ACHN (cell line): ENCODE measurements at places on chromosomes 12 and 14.

DNA sequence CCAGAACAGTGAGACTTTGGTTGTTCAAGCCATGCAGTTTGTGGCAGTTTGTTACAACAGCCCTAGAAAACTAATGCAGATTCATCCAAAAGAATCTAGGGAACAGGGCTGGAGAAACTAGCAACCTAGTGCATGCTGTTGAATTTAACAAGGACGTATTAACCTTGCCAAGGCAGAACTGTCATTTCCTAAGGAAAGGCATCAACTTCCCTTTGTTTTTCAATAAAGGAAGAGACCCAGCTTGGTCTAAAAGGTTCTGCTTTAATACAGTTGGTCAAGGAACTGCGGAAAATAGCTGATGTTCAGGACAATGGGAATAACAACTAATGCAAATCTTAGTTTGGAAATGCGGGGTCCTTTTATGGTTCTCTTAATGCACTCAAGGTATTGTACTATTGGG is 11.5 kb downstream of the AK7 start:
- DNase-seq: no peak

- no peak for DNase-seq
These were observed 1.3 kb upstream of the DYNC1H1 start for GRCh38 chr14:101963052-101963451.

GRCh38 chr14:92978229-92979021 is 55.5 kb downstream of the CHGA start:
- no peak for DNase-seq

DNA sequence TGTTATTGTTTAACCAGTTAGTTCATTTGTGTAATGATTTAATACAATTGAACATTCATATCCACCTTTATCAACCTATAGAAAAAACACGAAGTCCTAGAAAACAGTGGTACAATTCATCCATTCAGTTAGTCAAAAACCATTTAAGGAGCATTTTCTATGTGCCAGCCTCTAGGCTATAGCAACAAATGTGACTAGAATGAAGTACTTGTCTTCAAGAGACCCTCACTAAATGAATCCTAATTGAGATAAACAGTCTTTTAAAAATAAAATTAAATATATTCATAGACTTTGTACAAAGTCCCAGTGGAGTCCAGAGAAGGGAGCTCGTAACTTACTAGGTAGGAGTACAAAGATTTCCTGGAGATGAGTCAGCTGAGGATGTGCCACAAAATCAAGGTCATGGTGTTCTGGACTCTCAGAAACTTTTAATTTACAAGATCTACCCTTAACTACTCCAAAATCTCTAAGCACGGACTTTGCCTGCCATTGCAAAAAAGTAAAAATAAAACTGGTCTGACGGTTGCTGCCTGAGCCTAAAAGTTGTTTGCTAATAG is 430.7 kb upstream of the DCN start:
- DNase-seq: no peak

GRCh38 chr14:105020815-105021655 is at the start of gene CDCA4:
Gene CDCA4, minus strand, starts transcription at chr14:105021083. Its CDS starts 9,154 bp downstream, at chr14:105011929.
- DNase-seq: peak; percentile 94

- DNase-seq: no peak
These were observed 445.7 kb downstream of the TMTC2 start for GRCh38 chr12:83132360-83132759.

DNA sequence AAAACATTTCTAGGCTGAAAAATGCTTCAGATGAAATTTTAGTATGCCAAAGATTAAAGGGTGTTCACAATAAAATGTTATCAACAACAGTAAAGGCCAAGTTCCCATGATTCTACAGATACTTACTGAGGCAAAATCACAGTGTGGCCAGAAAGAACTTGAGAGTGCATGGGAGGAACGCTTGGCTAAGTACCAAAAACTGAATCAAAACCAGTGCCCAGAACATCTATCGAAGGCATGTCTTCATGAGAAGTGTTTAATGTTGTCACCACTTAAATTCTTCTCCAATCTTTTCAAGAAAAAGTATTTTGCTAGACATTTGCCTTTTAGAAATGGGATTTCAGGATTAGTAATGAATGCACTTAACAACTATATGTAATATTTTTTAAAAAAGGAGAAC is 41.5 kb downstream of the KIF21A start:
- no peak for DNase-seq

DNA sequence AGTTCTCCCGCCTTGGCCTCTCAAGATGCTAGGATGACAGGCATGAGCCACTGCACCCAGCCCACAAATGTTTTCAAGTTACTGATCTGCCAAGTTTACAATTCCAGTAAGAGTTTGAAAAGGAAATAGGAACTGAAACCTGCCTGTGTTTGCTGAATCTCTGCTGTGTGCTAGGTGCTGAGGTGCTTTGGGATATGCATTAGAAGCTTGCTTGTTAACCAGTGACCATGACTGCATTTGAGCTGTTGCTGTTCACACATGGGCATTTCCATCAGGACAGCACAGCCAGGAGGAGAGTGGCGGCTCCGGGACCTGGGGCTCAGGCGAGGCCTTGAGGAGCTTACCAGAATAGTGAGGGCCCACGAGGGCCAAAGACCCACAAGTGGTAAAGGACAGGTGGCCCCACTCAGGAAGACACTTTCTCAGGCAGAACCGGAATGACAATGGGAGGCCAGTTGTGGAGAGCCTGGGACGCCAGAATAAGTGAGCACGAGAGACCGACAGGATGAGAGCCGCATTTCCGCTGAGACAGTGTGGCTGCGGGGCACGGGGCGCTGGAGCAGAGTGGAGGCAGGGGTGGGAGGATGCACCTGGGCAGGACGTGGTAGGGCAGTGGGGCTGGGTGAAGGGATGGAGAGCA is 54.5 kb upstream of the MMP17 start:
- DNase-seq: no peak

GRCh38 chr12:127214186-127214585 is 1052.8 kb upstream of the TMEM132C start:
- no peak for DNase-seq

- no peak for DNase-seq
These were observed 3.4 kb downstream of the ACVRL1 start for GRCh38 chr12:51910691-51911090.

DNA sequence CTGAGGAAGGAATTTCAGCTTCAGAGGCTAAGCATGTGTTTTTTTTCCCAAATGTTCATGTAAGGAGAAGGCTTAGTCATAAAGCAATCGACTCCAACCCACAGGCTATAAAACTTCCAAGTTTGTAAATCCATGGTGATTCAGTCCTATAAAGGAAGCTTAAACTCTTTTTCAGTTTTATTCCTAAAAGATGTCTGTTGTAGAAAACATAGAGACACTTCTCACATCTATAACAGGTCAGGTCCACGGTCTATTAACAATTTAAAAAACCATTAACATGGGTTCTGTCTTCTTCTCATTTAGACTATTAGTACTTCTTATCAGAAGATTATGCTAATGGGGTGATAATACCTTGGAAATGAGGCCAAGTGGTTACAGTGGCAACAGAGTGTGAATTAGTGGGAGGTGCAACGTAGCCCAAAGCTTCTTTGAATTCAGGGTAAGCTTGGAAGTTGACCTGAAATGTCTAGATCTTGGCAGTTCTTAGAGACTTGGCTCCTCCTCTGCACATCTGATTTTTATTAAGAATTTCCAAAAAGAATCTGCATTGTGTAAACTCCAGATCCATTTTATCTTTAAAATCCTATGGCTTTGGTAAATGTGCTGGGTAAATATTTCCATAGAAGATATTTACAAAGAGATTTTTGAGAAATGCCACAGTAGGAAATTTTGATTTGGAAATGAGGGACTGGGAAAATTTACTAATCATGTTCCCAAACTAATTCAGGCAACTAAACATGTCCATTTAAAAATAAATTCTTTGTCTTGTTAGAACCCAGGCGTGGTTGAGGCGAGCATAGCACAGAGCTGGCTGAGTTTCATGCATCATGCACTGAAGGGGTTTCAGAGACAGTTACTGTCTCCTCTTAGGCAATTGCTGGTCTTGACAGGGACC is 86.4 kb downstream of the EML1 start:
- DNase-seq: peak; percentile 9
